Activated T-helper 1 cell treated with anti-CD3 and anti-CD28 coated beads, Interleukin-12 subunit alpha, Interleukin-12 subunit beta, Interleukin-2, Interleukin-4 antibody, amounts not matched to agents 30 ng/mL and 10 ng/mL and 1 ng/mL, durations not matched to agents 14 hours and 24 hours and 36 hours (primary cell): ENCODE measurements at places on chromosomes 7 and 10. TPM values are rescaled to one million over a fixed set of nuclear protein-coding genes. Genes with fewer than 3 reads are reported as not detected.

PRRT4 gene
- total RNA-seq: 0.10 and 0.21 TPM in 2 replicates

ADRB1 gene
- total RNA-seq: not detected in 2 replicates

MYOZ1 gene
- total RNA-seq: not detected in 2 replicates

AZGP1 gene
- total RNA-seq: not detected in 2 replicates

CPA2 gene
- total RNA-seq: not detected in 2 replicates

ACTR3C gene
- total RNA-seq: 8.2 and 9.8 TPM in 2 replicates

LRIT1 gene
- total RNA-seq: not detected in 2 replicates

FRA10AC1 gene
- 25.9 and 28.2 TPM in 2 replicates for total RNA-seq

COL1A2 gene
- total RNA-seq: 9.3 and 10.2 TPM in 2 replicates

CYP2W1 gene
- not detected in 2 replicates for total RNA-seq

SNCG gene
- total RNA-seq: 0.49 and 0.56 TPM in 2 replicates

HYAL4 gene
- total RNA-seq: not detected in 2 replicates

BAIAP2L1 gene
- total RNA-seq: 1.7 and 2.7 TPM in 2 replicates

ZNF680 gene
- total RNA-seq: 8.5 and 12.2 TPM in 2 replicates

CC2D2B gene
- 0.60 and 0.96 TPM in 2 replicates for total RNA-seq

NCF1 gene
- 0.39 and 0.67 TPM in 2 replicates for total RNA-seq
